ENCODE measurements at places on chromosomes 1 and 21.

DNA sequence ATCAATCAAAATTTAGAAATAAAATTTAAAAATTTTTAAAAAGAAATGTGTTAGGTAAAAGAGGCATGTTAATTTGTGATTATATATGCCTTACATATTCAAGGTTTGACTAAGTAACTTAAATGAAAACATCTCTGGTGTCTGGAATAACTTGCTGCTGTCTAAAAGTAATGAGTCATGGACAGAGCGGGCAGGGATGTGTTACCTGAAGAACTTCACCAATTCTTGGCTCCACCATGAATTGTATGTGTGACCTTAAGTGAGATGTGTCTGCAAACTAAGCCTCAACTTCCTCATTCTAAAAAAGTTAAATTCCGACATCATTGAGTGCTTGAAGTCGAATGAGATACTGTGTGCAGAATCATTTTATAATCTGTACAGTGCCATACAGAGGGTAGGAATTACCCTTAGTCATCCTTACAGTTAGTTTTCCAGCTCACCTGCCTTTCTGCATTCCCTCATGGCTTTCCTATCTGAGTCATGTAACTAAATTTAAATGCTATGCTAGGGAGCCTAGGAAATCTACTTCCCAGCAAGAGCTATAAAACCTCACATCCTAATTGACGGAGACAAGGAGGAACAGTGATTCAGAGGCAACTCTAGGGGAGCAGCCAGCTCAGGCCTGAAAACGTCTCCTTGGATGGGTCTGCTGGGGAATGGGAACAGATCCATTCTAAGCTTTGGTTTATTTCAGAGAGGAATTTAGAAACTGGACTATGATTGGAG, 100.7 kb upstream of the TSPAN2 start:
- no peak for DNase-seq

DNA sequence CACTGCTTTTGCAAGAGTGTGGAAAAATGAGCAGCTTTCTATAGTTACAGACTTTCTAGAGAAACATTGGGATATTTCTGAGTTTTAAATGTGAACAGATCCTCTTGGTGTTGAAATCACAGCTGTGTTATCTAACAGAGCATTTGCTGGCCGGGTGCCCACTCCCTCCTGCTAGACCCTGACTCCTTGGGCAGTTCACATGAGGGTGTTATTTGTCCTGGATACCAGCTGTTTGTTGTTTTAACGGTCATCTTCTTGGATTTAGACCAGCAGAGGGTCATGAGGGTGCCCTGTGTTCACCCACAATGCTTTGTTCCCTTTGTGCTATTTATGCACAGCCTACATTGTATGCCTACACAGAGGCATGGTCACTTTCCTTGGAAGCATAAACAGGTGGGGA, 67.1 kb downstream of the CENPF start:
- no peak for DNase-seq

- peak; percentile 2 for DNase-seq
Observed at GRCh38 chr1:177567393-177567792, 396.6 kb downstream of the BRINP2 start.

DNA sequence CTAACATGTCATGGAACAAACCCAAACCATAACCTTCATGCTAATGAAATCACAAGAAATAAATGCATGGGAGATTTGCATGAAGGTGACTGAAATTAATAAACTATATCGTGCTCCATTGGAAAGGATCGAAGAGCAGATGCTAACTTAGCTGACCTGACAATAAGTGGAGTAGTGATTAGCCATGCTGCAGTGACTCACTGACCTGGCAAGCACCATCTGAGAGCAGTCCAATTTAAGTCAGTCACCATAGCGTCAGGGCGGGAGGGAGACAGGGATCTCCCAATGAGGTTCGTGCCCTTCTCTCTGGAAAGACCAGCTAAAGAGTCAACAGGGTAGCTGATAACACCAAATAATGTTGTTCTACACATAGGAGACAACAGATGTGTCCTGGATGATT, 21.5 kb downstream of the OLIG2 start:
- DNase-seq, result no peak

- DNase-seq, result no peak
Observed at GRCh38 chr1:19356266-19356665, 44.1 kb downstream of the SLC66A1 start.

DNA sequence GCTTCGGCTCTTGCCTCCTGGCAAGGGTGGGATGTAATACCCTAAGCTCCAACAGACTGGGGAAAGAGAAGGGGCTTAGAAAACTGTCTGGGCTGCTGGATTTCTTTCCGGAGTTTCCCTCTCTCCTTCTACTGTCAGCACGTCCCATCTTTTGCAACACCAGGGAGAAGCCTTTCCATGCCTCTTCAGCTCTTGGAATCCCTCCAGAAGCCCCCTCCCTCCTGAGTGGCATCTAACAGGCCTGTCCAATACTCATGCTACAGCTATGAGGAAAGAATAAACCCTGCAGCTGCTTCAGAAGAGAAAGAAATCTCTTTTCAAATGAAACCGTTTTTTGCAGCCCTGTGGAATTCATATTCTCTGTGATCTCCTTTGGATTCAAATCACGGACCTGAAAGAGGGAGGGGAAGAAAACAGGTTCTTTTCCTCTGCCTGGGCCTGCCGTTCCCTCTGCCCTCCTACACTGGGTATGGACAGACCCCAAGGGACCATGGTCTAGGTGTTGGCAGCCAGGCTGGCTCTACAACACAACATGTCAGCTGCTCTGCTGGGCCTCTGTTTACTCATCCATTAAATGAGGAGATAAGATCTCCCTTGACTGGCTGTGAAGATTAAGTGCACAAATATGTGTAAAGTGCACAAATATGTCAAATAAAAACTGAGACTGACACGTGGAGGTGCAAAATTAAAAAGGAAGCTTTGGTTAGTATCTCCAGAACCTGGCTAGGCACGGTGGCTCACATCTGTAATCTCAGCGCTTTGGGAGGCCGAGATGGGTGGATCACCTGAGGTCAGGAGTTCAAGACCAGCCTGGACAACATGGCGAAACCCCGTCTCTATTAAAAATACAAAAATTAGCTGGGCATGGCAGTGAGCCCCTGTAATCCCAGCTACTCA, 6.0 kb upstream of the CAPN2 start:
- no peak for DNase-seq

- DNase-seq, result no peak
Observed at GRCh38 chr1:241749945-241750695, 97.9 kb upstream of the EXO1 start.

DNA sequence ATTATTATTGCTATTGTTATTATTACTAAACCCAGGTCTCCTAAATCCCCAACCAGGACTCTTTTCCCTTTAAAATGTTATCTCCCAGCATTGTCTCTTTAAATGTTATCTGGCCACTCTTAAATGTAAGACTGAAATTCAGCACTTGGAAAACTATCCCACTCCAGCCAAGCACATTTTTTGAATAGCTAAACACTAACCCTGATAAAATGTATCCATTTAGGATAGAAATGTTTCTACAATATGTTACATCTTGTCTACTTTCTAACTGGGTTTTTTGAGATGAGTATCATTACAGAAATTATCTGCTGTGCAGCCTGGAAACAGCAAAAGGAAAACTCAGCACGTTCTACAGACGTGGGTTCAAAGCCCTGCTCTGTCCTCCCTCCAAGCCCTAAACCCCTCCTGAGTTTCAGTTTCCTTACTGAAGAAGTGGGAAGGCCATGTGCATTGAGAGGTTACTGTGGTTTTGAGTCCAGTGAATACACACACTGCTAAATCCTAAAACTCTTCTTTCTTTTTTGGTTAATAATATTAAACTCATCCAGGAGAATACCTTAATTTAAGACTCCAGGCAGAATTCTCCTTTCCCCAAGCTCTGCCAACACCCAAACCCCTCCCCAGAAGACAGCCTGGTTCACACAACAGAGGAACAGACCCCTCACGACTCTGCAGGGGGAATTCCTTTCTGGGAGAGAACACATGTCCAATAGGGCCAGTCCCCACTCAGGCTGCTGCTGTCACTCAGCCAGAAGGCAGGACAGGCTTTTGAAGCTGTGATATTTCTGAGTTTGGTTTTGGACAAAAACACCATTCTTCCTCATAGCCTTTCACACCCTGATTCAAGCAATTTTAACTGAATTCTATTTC, 41.9 kb downstream of the HIVEP3 start:
- no peak for DNase-seq

DNA sequence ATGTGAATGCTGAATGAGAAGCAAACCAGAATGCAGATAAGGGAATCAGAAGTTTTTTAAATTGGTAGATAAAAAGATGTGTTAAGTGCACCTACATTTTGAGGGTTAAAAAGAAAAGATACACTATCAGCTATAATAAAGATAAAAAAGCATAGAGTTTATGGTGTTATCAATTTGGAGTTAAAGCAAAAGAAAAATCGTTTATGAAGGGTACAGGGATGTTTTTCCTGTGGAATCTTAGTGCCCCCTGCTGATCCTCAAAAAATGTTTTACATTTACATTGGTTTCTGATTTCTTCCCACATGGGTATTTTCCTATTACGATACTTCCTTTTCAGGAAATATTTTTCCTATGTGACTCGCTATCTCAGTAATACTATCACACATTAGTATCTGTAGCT, 293.5 kb downstream of the MRPL39 start:
- DNase-seq, result no peak

GRCh38 chr21:28160378-28160777, 832.3 kb downstream of the LTN1 start:
- DNase-seq, result no peak

DNA sequence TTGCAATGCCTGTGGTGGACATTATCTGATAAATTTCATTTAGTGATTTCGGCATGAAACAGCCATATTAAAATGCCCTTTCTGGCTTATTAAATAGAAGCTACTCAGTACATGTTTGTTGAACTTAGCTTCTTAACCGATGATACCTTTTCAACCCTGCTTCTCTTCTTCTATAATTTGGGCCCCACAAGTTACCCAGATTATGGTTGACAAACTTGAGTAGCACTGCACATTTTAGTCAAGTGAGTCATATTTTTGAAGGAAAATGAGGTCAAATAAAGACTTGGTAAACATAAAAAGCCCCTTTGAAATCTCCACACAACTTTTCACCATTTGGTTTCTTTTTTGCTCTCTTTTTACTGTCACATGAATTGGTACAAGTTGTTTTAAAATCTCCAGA, 33.8 kb downstream of the GIPC2 start:
- no peak for DNase-seq

DNA sequence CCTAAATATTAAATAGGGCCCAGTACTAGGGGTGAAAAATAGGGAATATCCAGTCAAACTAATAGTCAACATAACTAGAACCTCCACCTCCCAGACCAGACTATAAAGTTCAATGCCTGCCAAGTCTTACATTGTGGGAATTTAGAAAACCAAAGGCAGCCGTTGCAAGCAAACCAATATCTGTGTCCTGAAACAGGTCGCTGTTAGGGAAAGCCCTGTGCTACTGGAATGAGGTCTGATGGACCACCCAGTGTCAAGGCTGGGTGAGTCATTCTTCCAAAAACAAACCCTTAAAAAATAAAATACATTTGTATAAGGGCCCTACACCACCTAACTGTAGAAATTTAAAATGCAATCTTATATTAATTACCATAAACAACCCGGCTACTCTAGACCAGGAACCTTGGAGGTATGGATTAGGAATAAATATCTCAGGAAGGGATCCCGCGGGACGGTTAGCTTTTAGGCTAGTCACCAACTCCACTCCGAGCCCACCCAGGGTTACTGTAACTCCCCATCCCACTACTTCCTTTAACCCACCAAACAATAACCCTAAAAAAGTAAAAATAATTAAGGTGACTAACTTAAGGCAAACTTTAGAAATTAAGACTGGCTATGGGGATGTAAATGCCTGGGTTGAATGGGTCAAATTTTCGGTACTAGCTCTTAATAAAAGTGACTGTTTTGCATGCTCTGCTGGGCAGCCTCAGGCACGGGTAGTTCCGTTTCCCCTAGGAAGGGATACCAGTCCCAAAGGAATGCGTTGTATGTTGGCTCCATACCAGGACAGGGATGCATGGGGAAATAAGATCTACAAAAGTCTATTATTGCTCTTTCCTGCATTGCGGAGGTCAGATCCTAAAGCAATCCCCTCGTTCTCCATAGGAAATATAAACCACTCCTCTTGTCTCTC, 65.4 kb upstream of the TLR5 start:
- DNase-seq, result no peak

- DNase-seq, result no peak
Observed at GRCh38 chr1:246160374-246160773, 346.7 kb downstream of the SMYD3 start.

DNA sequence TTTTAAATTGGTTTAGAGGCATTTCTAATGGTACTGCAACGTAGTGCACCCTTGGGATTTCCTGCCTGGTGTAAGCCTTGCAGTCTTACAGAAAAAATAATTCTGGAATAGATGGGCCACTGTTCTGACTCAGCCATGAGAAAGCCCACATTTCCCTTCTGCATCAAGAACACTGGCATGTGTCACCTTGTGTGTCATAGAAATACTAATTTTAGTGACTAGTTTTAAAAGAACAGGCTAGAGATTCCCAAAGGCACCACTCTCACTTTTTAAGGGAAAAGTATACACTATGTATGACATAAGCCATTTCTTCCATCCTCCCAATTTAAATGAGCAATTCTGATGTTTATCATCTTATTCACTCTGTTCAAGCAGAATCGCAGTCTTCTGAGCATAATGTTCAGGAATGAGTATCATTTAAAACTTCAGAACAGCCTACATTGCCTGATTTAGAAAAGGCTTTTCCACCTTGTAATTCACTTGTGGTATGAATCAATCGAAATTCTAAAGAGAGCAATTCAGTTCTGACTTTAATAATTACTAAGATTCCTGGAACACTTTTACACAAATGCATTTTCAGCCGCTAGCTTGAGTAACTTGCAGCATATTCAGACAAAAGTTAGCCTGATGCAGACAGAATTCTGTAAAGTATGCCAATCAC, 18.8 kb downstream of the RGS13 start:
- DNase-seq, result no peak

DNA sequence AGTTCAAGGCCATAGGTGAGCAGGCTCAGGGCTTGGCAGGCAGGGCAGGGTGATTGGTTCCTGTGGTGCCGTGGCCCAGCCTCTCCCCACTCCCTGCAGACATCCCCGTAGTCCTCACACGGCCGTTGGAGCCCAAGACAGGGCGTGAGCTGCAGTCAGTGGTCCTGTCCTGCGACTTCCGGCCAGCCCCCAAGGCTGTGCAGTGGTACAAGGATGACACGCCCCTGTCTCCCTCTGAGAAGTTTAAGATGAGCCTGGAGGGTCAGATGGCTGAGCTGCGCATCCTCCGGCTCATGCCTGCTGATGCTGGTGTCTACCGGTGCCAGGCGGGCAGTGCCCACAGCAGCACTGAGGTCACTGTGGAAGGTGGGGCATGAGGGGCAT, 71.9 kb downstream of the OBSCN start:
- no peak for DNase-seq

DNA sequence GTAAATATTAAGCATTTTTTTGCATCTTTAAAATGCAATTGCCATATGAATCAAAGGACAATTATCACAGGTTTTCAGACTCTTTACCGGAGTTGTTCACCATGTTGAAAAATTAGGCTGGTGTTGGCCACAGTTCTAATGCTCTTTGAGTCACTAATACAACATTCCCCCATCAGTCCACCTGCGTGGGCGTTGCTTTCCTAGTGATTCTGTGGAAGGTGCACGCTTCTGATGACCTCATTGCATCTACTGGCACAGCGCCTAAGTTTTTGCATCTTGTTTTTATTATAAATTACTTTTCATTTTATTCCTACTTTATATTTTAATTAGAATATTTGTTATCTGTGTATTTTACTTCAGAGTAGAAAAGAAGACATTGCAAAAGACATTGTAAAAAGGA, 4.7 kb upstream of the F5 start:
- DNase-seq, result no peak

- DNase-seq, result no peak
Observed at GRCh38 chr1:156126043-156126629, 11.6 kb downstream of the LMNA start.

Data from iPS DF 6.9 (cell line).